Smooth muscle cell of the pulmonary artery (primary cell): ENCODE measurements at places on chromosomes 16 and 17. TPM values are rescaled to one million over a fixed set of nuclear protein-coding genes. Genes with fewer than 3 reads are reported as not detected.

Gene DNAH2
- total RNA-seq, result 0.23 and 0.39 TPM in 2 replicates

Gene SCGB1C2
- total RNA-seq, result not detected in 2 replicates

Gene DNASE1L2
- 0.65 and 0.92 TPM in 2 replicates for total RNA-seq

Gene ZMYND15
- total RNA-seq, result 0.07 and 0.10 TPM in 2 replicates

Gene VWA3A
- under 0.01 and 0.03 TPM in 2 replicates for total RNA-seq

Gene CACNG1
- not detected in 2 replicates for total RNA-seq

Gene TMUB2
- 35.6 and 38.0 TPM in 2 replicates for total RNA-seq

Gene LITAFD
- total RNA-seq, result not detected in 2 replicates

Gene HYDIN
- 0.23 and 0.46 TPM in 2 replicates for total RNA-seq

Gene DCAF7
- total RNA-seq, result 26.7 and 30.4 TPM in 2 replicates

Gene EME1
- total RNA-seq, result 2.0 and 4.0 TPM in 2 replicates
